Fibroblast of skin of right biceps (primary cell): ENCODE measurements at places on chromosomes 2 and 18.

GRCh38 chr18:50071397-50071796, 123.5 kb downstream of the MYO5B start:
- DNase-seq = no peak

DNA sequence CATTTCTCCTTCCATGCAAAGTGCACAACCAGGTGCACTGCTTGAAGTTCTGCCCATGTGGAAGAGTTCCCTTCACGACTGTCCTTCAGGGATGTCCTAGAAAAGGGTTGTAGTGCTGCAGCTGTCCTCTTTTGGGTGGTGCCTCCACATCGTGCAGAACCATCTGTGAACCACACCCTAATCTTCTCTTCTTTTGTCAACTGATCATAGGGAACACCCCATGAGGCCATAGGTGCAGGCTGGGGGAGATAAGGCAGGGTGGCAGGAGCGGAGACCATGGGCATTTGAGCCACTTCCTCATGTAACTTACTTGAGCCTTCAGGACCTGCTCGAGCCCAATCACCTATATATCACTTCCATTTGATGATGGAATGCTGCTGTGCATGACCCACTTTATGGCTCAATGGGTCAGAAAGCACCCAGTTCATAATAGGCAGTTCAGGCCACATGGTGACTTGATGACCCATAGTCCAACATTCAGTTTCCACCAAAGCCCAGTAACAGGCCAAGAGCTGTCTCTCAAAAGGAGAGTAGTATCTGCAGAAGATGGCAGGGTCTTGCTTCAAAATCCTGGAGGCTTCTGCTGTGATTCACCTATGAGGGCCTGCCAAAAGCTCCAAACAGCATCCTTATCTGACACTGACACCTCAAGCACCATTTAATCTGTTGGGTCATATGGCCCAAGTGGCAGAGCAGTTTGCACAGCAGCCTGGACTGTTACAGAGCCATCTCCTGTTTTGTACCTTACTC, 84.7 kb upstream of the CYRIA start:
- no peak for DNase-seq

DNA sequence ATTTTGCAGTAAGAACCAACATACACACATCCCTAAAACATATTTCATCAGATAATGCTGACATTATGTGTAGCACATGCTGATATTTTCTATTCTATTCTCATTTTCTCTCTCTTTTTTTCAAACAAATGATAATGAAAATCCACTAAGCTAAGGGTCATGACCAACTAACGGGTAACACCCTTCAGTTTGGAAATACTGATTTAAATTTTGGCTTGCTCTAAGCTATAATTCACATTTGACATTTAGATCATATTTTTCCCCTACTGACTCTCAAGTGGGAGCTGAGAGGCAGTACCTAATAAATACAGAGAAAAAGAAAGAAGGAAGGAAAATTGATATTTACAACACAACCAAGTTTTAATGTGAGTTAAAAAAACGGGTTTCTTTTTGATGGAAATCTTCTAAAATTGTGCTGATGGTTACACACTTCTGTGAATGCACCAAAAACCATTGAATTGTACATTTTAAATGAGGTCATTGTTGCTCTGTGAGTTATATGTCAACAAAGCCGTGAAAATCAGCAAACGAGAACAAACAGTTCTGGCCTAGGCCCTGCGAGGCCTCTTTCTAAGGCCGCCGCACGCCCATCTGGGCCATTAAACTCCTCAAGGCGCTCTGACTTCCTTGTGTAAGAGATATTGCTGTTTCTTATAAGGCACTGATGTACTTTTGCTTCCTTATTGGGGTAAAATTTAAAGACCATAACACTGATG, 124.2 kb downstream of the GALR1 start:
- DNase-seq = no peak

- DNase-seq = peak; percentile 41
Measured at GRCh38 chr2:239991689-239992314, 33.3 kb downstream of the NDUFA10 start.

- no peak for DNase-seq
Measured at GRCh38 chr18:68721681-68722583, 7.0 kb upstream of the TMX3 start.

DNA sequence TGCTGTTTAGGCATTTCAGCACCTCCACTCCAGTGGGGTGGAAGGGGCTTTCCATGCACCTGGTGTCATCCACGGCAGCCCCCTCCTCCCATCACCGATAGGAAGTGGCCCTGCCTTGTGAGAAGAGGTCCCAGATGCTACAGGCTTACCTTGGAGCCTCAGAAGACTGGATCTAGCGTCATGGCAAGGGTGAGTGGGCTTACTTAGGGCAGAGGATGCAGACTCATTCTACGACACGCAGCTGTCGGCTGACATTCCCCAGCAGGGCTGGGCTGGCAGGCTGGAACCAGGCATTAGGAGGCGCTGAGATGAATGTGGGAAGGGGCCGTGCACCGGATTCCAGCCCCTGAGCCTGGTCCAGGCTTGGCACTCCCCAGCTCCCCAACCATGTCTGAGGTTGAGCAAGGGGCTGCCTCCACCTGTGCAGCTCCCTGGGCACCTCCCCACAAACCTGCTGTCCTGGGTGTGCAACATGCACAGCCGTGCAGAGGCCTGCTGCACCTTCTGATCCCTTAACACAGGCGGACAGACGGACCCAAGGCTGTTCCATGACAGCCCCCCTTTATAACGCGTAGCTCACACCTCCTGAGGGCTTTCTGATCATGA, 1.7 kb upstream of the PRLH start:
- DNase-seq = no peak

- no peak for DNase-seq
Measured at GRCh38 chr18:63266888-63267790, 52.4 kb downstream of the BCL2 start.

- DNase-seq = no peak
Measured at GRCh38 chr2:163669506-163669905, 66.3 kb downstream of the FIGN start.

DNA sequence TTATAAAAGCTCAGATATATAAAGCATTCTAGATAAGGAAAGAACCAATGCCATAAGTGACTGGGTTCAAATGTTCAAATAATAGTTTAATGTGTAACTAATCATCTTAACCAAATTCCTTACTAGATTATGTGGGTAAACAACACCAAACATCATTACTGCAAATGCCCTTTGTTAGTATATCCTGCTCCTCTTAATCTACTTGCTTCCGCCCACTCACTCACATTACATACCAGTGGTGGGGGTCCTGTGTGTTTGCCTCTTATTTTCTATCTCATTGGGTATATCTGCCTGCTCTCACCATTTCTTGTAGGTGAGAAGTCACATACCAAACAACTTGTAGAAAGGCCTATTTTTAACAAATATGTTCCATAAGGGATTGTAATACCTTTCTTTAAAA, 562.1 kb downstream of the NRXN1 start:
- no peak for DNase-seq

DNA sequence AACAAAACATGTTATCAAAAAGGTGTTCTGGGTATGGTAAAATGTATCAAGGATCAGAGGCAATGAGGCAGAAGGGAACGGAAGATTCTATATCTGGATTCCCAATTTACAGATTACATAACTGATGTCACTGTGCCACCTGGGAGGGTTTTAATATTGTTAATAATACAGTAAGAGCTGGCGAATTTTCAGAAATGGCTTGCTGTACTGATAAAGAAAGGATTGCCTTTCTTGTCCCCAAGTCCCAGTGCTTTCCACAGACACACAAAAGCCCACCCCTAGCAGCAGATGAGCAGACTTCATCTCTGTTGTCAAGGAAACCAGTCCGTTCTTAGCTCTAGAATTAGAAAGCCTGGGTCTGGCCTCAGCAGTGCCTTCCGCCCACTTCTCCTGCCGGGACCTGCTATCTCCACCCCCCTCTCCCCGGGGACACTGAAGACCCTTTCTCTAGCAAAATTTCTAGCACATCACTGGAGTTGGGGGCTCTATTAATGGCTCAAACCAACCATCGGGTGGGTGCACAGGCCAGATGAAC, 34.3 kb downstream of the ADD2 start:
- DNase-seq = no peak

- DNase-seq = no peak
Measured at GRCh38 chr2:118902266-118903028, 39.5 kb upstream of the MARCO start.

DNA sequence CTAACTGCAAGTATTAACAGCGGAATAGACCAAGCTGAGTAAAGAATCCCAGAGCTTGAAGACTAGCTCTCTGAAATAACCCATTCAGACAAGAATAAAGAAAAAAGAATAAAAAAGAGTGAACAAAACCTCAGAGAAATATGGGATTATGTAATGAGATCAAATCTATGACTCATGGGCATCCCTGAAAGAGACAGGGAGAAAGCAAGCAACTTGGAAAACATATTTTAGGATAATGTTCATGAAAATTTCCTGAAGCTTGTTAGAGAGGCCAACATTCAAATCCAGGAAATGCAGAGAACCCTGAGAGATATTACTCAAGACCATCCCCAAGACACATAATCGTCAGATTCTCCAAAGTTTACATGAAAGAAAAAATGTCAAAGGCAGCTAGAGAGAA, 17.3 kb downstream of the PFN4 start:
- DNase-seq = peak; percentile 45

DNA sequence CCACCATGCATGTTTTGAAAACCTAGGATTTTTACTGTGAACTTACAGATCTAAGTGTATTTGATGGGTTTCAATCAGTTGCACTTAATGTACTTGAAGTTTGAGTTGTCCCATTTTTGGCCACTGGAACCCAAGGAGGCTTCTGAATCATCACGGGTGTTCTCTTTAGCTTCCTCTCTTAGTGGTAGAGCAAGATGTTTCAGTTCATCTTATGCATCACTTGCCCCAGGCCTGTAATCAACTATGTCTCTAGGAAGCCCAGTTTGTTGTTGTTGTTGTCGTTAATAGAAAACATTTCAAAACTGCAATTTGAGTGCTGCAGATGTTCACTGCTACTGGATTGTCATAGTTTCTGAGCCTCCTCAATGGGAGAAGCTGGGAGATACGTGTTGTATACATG, 97.0 kb downstream of the FHOD3 start:
- no peak for DNase-seq

- DNase-seq = peak; percentile 48
Measured at GRCh38 chr18:8480506-8481328, 128.5 kb upstream of the RAB12 start.

DNA sequence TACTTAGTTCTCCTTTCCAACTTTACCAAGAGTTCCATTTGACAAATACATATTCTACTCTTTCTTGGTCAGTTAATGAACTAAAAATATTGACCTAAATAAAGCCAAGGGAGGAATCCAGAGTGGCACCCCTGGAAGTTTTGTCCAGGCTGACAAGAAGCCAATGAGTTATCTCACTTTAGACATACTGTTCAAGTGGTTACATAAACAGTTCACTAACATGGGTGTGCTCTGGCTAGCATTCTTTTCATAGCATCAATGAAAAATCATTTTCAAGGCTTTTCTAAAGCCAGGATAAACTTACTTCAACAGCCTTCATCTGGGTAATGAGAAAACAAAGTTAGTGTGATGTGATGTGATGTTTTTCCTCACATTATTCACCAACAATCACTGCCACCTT, 649.4 kb downstream of the TDRD15 start:
- DNase-seq = no peak

- no peak for DNase-seq
Measured at GRCh38 chr2:163044114-163044513, 205.5 kb upstream of the KCNH7 start.

DNA sequence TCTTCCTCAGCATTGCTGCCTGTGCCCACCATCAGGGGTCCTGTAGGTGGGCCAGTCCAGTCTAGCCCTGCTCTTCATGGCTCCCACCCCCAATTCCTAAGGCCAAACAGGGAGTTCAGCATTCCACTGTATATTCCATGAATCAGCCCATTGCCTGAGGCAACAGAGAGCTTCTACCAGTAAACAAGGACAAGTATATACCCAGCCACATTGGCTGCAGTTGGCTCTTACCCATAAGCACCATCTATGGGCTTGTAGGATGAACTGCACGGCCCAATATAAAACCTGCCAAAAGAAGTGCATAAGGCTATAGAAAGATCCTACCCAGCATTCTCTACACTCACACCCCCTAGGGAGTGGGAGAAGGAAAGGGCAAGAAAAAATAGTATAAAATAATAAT, 95.1 kb upstream of the SALL3 start:
- peak; percentile 5 for DNase-seq

GRCh38 chr2:98388601-98389250, 42.5 kb downstream of the CNGA3 start:
- no peak for DNase-seq

DNA sequence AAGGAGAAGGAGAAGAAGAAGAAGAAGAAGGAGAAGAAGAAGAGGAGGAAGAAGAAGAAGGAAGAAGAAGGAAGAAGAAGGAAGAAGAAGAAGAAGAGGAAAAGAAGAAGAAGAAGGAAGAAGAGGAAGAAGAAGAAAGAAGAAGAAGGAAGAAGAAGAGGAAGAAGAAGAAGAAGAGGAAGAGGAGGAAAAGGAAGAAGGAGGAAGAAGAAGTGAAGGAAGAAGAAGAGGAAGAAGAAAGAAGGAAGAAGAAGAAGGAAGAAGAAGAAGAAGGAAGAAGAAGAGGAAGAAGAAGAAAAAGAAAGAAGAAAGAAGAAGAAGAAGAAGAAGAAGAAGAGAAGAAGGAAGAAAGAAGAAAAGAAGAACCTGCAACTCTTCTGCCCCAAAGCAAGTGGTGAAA, 942.0 kb downstream of the DPP10 start:
- DNase-seq = no peak

DNA sequence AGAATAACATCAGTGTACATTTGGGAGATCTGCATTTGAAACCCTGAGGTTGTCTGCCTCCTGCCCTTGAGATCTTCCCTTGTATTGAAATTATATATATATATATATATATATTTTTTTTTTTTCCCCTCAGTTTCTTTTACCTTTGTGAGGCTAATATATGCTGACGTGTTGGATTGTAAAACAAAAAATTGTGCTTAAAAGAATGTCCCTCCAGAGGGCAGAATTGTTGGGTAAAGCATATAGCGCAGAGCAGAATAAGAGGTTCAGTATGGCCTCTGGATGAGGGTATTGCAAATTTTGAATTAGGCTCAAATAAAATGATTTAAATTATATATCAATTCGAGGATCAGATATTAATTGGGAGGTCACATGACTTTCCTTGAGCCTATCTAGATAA, 12.4 kb downstream of the NABP1 start:
- DNase-seq = no peak

GRCh38 chr2:27381577-27382181, 1.1 kb upstream of the ZNF513 start:
- DNase-seq = no peak

DNA sequence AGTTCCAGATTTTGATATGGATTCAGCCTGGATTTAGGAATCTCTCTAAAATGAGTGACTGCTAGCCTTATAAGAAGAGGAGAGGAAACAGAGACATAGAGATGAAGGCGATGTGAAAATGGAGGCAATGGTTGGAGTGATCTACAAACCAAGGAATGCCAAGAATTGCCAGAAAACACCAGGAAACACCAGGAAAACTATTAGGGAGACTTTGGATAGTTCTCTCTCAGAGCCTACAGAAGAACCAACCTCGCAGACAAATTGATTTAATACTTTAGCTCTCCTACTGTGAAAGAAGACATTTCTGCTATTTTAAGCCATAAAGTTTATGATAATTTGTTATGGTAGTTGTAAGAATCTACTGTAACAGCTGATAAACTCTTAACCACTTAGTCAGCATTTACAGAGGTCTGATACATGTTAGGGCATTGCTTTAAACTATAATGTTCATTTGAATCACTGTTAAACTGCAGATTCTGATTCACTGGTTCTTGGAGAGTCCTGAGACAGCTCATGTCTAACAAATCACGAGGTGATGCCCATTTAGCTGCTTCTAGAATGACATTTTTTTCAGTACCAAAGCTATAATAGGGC, 1702.6 kb upstream of the LRRTM1 start:
- peak; percentile 63 for DNase-seq

- no peak for DNase-seq
Measured at GRCh38 chr2:114089636-114090319, 199.9 kb downstream of the ACTR3 start.

GRCh38 chr18:39162013-39162827, 1596.6 kb upstream of the CELF4 start:
- DNase-seq = no peak
